Forelimb muscle (tissue), 1 donor: ENCODE measurements at places on chromosomes 6 and 20. TPM values are rescaled to one million over a fixed set of nuclear protein-coding genes. Genes with fewer than 3 reads are reported as not detected.

The ULBP2 gene
- polyA plus RNA-seq, result 0.61 TPM

The CALHM6 gene
- 1.5 TPM for polyA plus RNA-seq

The BHLHE23 gene
- polyA plus RNA-seq, result not detected

The VPS52 gene
- 45.3 TPM for polyA plus RNA-seq

The IP6K3 gene
- polyA plus RNA-seq, result 33.1 TPM

The ADGRF5 gene
- 21.1 TPM for polyA plus RNA-seq

The ABCC10 gene
- polyA plus RNA-seq, result 14.7 TPM

The NTSR1 gene
- 0.10 TPM for polyA plus RNA-seq

The BPIFB2 gene
- not detected for polyA plus RNA-seq

The EEF1A2 gene
- 1,049 TPM for polyA plus RNA-seq

The TFAP2A gene
- polyA plus RNA-seq, result 0.43 TPM

The SLC22A3 gene
- 11.8 TPM for polyA plus RNA-seq

The ZGPAT gene
- polyA plus RNA-seq, result 12.6 TPM

The GSTA4 gene
- 47.5 TPM for polyA plus RNA-seq

The EPPIN gene
- polyA plus RNA-seq, result not detected

The PTCRA gene
- not detected for polyA plus RNA-seq

The PNPLA1 gene
- polyA plus RNA-seq, result 0.06 TPM

The SPDEF gene
- 0.14 TPM for polyA plus RNA-seq

The OR2H1 gene
- polyA plus RNA-seq, result not detected

The HAO1 gene
- not detected for polyA plus RNA-seq

The IPCEF1 gene
- polyA plus RNA-seq, result 1.2 TPM

The LBP gene
- polyA plus RNA-seq, result not detected

The SDCBP2 gene
- polyA plus RNA-seq, result 1.5 TPM

The CCDC170 gene
- 0.49 TPM for polyA plus RNA-seq

The HLA-C gene
- polyA plus RNA-seq, result 51.5 TPM

The SYNCRIP gene
- polyA plus RNA-seq, result 88.0 TPM

The LRRC1 gene
- 7.5 TPM for polyA plus RNA-seq

The EMILIN3 gene
- 27.5 TPM for polyA plus RNA-seq

The MOG gene
- not detected for polyA plus RNA-seq

The TSBP1 gene
- polyA plus RNA-seq, result not detected

The RNF39 gene
- 0.75 TPM for polyA plus RNA-seq

The MYL9 gene
- polyA plus RNA-seq, result 544 TPM

The IRAK1BP1 gene
- 3.6 TPM for polyA plus RNA-seq

The BEND6 gene
- polyA plus RNA-seq, result 0.77 TPM

The GGTLC1 gene
- polyA plus RNA-seq, result not detected

The HLA-DQA2 gene
- polyA plus RNA-seq, result 0.27 TPM

The C6orf163 gene
- polyA plus RNA-seq, result 2.2 TPM

The EFCAB8 gene
- 0.24 TPM for polyA plus RNA-seq

The ESR1 gene
- 3.0 TPM for polyA plus RNA-seq

The TJAP1 gene
- polyA plus RNA-seq, result 28.2 TPM

The RARS2 gene
- 39.9 TPM for polyA plus RNA-seq

The POM121L2 gene
- polyA plus RNA-seq, result not detected
